ENCODE measurements at places on chromosomes 11 and 22. TPM values are rescaled to one million over a fixed set of nuclear protein-coding genes. Genes with fewer than 3 reads are reported as not detected.

The SEC14L6 gene
- not detected for total RNA-seq

The PKNOX2 gene
- total RNA-seq: not detected

The VSTM5 gene
- total RNA-seq: not detected

The YPEL4 gene
- total RNA-seq: not detected

The MRGPRD gene
- total RNA-seq: not detected

The OR10A2 gene
- not detected for total RNA-seq

The CFAP300 gene
- 2.1 TPM for total RNA-seq

DNA sequence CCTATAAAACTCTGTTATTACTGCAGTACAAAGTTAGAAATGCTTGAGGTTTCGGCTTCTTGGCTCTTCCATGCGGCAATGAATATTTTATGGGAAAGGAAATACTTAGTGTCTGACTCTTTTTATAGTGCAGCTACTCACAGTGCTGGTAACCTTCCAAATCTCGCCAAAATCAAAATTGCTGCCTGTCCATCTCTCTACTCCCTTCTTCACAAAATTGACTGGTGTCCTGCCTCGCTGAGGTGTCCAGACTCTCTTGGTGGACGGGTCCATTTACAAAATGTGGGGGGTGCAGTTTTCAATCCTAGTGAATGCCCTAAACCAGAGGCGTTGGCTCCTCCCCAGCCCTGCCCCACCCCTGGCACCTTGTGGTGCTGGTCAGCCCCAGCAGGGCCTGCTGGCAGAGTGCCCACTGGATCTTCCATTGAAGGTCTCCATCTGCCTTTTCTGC is 73.5 kb downstream of the ZBTB16 start:
- no peak for DNase-seq
- H3K4me1 ChIP-seq: no peaks in the 10 kb centered on the region
- no peaks in the 10 kb centered on the region for H3K36me3 ChIP-seq
- no peaks in the 10 kb centered on the region for H3K27me3 ChIP-seq
- H3K27ac ChIP-seq: no peak overlapping the region

DNA sequence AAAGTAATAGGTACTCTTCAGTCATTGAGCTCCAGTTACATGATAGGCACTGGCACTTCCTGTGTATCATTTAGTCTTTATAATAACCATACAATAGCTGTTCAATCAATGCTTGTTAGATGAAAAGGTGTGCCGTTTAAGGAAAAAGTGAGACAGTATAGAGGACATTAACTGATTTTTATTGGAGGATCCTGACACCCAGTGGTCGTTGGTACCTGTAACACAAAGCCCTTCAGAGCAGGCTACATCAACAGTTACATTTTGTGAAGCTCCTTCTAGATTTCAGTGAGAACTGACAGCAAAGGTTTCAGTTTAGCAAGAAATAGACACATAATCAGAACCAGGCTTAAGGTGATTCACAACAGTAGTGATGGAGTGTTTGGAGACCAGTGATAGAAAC is 44.2 kb downstream of the CCDC81 start:
- no peak for DNase-seq
- peak overlapping the region; percentile 29 for H3K27ac ChIP-seq
- H3K27me3 ChIP-seq: no peaks in the 10 kb centered on the region
- H3K4me3 ChIP-seq: no peak overlapping the region
- peaks cover 8% of the 10 kb centered on the region for H3K4me1 ChIP-seq

GRCh38 chr11:134333312-134333711 is 1.5 kb downstream of the GLB1L2 start:
- H3K4me1 ChIP-seq: no peaks in the 10 kb centered on the region
- H3K27me3 ChIP-seq: peaks cover 9% of the 10 kb centered on the region
- no peak overlapping the region for H3K27ac ChIP-seq
- DNase-seq: no peak

GRCh38 chr22:36918586-36919284 is 5.3 kb downstream of the CSF2RB start:
- H3K27me3 ChIP-seq: peaks cover 17% of the 10 kb centered on the region
- no peak overlapping the region for H3K27ac ChIP-seq
- H3K4me3 ChIP-seq: no peak overlapping the region
- no peaks in the 10 kb centered on the region for H3K36me3 ChIP-seq
- peaks cover 9% of the 10 kb centered on the region for H3K4me1 ChIP-seq
- DNase-seq: no peak

DNA sequence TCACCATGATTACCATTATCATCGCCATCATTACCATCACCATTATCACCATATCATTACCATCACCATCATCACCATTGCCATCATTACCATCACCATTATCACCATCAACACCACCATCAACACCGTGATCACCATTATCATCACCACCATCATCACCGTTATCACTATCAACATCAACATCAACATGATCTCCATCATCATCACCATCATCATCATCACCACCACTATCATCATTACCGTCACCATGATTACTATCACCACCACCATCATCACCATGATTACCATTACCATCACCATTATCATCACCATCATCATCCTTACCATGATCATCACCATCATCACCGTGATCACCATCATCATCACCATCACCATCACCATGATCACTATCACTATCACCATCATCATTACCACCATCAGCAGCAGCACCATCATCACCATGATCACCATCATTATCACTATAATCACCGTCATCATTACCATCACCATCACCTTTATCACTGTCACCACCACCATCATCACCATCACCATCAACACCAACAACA is 753.7 kb downstream of the BRD1 start:
- H3K36me3 ChIP-seq: no peaks in the 10 kb centered on the region
- no peaks in the 10 kb centered on the region for H3K4me1 ChIP-seq
- H3K27ac ChIP-seq: no peak overlapping the region
- no peak overlapping the region for H3K4me3 ChIP-seq
- no peaks in the 10 kb centered on the region for H3K27me3 ChIP-seq

- no peak overlapping the region for H3K27ac ChIP-seq
- H3K4me3 ChIP-seq: no peak overlapping the region
- no peak for DNase-seq
- H3K27me3 ChIP-seq: no peaks in the 10 kb centered on the region
- H3K36me3 ChIP-seq: no peaks in the 10 kb centered on the region
Observed at GRCh38 chr11:125939081-125939521, 6.7 kb upstream of the VSIG10L2 start.

- DNase-seq: no peak
- H3K36me3 ChIP-seq: peaks cover 8% of the 10 kb centered on the region
- no peak overlapping the region for H3K4me3 ChIP-seq
- no peaks in the 10 kb centered on the region for H3K4me1 ChIP-seq
- H3K27ac ChIP-seq: no peak overlapping the region
Observed at GRCh38 chr22:17678817-17679385, 40.3 kb downstream of the BCL2L13 start.

GRCh38 chr22:37626144-37626543 is 13.3 kb upstream of the SH3BP1 start:
- no peak for DNase-seq
- peaks cover 33% of the 10 kb centered on the region for H3K36me3 ChIP-seq
- no peaks in the 10 kb centered on the region for H3K4me1 ChIP-seq

DNA sequence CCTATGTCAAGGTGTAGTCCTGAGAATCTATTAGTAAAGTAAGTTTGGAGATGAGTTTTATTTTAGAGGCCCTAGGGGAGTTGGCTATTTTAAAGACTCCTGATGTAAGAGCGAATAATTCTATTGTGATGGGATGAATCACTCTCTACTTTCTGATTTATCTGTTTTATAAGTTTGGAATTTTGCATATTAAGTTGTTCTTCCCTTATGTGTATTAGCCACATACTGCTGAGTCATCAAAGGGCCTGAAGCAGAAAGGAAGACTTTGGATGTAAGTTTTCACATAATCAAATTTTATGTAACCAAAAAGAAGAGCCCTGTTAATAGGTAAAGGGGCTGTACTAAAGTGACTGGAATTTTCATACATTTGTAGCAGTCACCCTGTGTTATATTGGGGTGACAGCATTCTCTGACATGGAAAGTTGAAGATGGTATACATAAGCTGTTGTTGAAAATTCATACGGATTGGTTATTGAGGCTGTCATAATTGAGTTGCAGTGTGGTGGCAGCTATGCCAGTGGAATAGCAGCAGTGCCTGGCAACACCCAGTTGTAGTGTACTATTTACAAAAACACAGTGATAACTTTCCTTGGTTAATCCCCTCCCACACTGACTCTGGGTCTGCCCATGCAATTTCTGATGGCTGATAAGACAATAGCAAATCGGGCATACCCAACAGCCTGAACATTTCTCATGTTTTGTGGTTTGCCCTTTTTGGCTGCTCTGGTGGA is 90.6 kb upstream of the NTM start:
- H3K4me1 ChIP-seq: no peaks in the 10 kb centered on the region
- H3K4me3 ChIP-seq: no peak overlapping the region
- no peaks in the 10 kb centered on the region for H3K36me3 ChIP-seq
- H3K27ac ChIP-seq: no peak overlapping the region
- DNase-seq: no peak

GRCh38 chr11:15653191-15653710 is 538.5 kb downstream of the INSC start:
- DNase-seq: no peak
- H3K4me1 ChIP-seq: peaks cover 26% of the 10 kb centered on the region
- no peaks in the 10 kb centered on the region for H3K27me3 ChIP-seq
- no peak overlapping the region for H3K4me3 ChIP-seq
- no peak overlapping the region for H3K27ac ChIP-seq

- no peaks in the 10 kb centered on the region for H3K27me3 ChIP-seq
- H3K4me1 ChIP-seq: peaks cover 4% of the 10 kb centered on the region
- no peak for DNase-seq
- no peak overlapping the region for H3K4me3 ChIP-seq
Observed at GRCh38 chr11:76790251-76790650, 7.1 kb downstream of the TSKU start.

GRCh38 chr11:114218508-114218907 is 77.7 kb upstream of the NNMT start:
- no peak overlapping the region for H3K4me3 ChIP-seq
- no peaks in the 10 kb centered on the region for H3K4me1 ChIP-seq
- H3K27ac ChIP-seq: no peak overlapping the region
- DNase-seq: no peak

DNA sequence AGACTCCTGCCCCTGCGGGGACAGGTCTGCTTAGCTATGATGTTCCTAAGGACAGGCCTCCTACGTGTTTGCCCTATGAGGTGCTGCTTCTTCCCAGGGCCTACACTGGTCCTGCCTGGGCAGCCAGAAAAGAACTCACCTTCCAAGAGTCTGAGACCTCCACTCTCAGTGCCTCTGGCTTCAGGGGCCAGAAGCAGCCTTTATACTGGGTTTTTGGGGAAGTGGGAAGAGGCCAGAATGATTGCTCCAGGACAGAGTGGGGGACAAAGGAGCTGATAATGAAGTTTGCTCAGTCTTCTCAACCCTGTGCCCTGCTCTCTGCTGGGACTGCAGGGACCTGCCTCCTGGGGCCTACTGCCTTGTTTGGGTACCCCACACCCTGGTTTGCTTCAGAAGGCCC is at the start of gene PRG3:
Gene PRG3 (minus strand): TSS at position 176 of the 400 bp plus-strand sequence. CDS start 442 bp downstream, outside the sequence.
- no peak within 1 kb of the TSS for H3K27ac ChIP-seq
- H3K4me3 ChIP-seq: no peak within 1 kb of the TSS
- no peaks in the 10 kb centered on the region for H3K36me3 ChIP-seq

DNA sequence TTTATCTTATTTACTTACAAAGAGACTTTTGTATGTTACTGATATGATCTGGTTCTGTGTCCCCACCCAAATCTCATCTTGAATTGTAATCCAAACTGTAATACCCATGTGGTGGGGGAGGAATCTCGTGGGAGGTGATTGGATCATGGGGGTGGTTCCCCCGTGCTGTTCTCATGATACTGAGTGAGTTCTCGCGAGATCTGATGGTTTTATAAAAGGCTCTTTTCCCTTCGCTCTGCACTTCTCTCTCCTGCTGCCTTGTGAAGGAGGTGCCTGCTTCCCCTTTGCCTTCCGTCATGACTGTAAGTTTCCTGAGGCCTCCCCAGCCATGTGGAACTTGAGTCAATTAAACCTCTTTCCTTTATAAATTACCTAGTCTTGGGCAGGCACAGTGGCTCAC is 42.4 kb upstream of the WNT7B start:
- H3K27me3 ChIP-seq: no peaks in the 10 kb centered on the region
- peak overlapping the region; percentile 35 for H3K27ac ChIP-seq
- peaks cover 35% of the 10 kb centered on the region for H3K4me1 ChIP-seq
- DNase-seq: peak; percentile 19

- H3K27ac ChIP-seq: no peak overlapping the region
- DNase-seq: no peak
- H3K4me1 ChIP-seq: peaks cover 10% of the 10 kb centered on the region
- peaks cover 89% of the 10 kb centered on the region for H3K36me3 ChIP-seq
- no peaks in the 10 kb centered on the region for H3K27me3 ChIP-seq
- no peak overlapping the region for H3K4me3 ChIP-seq
Observed at GRCh38 chr11:46307369-46307768, 29.9 kb downstream of the CREB3L1 start.

- peaks cover 47% of the 10 kb centered on the region for H3K4me1 ChIP-seq
- no peak overlapping the region for H3K27ac ChIP-seq
- H3K36me3 ChIP-seq: no peaks in the 10 kb centered on the region
Observed at GRCh38 chr11:116890193-116890592, 52.8 kb upstream of the APOA1 start.

DNA sequence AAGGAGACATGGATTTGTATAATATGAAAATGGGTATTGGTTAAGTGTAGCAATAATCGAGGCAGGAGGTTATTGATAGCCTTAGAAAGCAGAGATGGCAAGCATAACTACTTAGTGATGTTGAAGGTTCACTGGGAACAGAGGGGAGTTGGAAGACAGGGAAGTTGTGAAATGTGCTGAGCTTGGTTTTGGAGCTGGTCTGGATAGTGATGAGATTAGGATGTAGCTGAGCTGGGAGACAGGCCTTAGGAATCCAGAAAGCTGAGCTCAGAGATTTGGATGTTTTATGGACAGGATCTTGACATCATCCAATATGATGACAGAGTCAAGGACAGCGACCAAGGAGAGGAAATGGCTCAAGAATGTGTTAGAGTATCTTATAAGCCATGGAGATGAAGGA is 113.1 kb downstream of the ARHGAP42 start:
- no peak overlapping the region for H3K27ac ChIP-seq
- H3K36me3 ChIP-seq: no peaks in the 10 kb centered on the region
- H3K4me3 ChIP-seq: no peak overlapping the region

DNA sequence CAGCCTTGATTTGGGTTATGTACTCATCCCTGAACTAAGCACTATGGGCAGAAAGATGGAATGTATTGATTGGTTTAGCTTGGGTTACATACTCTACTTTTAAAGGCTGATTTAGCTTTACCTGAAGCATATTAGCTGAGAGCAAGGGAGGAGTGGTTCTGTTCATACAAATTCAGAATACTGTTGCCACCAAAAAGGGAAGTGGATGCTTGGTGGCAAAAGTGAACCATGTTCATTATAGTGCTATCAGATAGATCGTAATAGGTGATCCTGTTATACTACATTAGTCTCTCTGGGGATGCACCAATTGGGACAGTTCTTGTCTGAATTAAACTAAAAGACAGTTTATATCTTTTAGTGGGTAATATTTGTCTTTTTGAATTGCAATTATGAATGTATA is 44.5 kb upstream of the RRM1 start:
- no peak overlapping the region for H3K27ac ChIP-seq
- H3K27me3 ChIP-seq: no peaks in the 10 kb centered on the region
- no peak for DNase-seq
- H3K36me3 ChIP-seq: 0 out of 2 replicates have a peak, but pooled peaks cover 5% of the 10 kb centered on the region
- H3K4me3 ChIP-seq: no peak overlapping the region
